ENCODE measurements at places on chromosomes 13 and 19.

- DNase-seq = no peak
Measured at GRCh38 chr19:16206046-16206605, 8.4 kb downstream of the AP1M1 start.

DNA sequence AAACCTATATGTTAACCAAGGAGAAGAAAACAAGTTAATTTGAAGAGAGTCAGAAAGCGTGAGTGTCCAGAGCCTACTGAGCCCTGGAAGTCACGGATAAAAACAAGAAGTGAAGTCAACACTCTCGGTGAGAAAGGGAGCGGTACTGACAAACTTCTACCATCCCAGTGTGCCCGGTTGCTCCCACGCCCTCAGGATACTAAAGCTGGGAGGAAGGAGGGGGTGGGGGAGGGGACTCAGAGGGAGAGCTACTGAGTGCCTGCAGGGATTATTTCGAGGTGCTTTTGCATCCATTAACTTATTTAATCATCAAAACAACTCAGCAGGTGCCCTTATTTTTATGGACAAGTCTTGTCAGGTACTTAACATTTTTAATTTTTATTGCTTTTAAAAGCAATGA is 166.2 kb downstream of the ZIC5 start:
- no peak for DNase-seq

DNA sequence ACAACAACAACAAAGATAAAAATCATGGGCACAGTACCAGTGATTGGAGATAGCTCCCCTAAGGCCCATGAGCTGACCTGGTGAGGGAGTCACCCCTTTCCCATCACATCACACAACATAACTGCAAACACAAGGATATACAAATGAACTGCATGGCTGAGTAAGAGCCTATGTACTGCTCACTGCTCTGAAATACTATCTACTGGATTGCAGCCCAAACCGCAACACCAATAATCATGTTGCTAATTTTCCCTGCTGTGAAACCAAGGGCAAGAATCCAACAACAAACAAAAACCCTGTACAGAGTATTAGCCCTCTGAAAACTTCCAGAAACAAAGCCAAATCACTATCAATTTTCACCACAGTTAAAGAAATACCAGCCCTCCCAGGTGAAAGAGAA is 1893.2 kb downstream of the PCDH9 start:
- DNase-seq = peak; percentile 80

GRCh38 chr19:58056861-58057260 is 2.2 kb upstream of the ZNF135 start:
- DNase-seq = no peak

DNA sequence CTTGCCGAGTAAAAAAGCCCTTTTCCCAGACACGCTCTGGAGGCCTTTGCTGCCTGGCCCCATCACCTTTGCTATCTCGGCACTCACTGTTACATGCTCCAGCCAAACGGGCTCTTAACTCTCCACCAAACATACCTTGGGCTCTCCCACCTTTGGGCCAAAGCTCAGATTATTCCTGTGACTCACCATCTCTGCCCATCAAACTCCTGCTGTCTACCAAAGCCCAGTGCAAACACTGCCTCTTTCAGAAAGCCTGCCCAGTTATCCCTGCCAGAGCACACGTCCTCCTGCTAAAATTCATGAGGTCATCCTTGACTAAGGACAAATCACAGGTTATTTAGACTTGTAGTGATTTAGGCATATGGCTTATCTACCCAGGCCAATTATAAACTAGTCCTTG is 48.1 kb upstream of the SERPINE3 start:
- no peak for DNase-seq

DNA sequence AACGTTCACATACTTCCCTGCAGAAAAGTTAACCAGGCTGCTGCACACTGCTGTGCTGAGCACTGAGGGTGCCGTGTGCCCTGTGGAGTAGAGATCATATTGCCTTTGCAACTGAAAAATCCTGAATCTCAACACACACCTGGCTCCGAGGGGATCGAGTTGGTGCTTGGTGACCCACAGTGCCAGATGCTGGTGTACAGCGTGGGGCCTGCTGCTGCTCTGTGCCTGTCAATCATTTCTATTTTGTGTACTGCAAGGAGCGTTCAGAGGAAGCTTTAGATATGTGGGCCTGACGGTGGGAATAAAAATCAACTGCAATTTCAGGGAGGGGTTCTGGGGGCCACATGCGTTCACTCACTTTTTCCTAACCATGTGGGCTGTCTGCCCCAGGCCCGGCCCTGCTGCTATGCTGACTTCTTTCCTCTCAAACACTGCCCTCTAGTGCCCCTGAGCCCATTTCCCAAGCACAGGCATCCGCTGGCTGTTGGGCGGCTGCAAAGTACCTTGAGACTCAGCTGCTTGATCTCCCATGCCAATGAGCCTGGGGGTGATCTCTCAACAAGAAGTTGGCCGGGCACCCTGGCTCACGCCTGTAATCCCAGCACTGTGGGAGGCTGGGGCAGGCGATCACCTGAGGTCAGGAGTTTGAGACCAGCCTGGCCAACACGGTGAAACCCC is 9.7 kb upstream of the LENG8 start:
- DNase-seq = no peak

DNA sequence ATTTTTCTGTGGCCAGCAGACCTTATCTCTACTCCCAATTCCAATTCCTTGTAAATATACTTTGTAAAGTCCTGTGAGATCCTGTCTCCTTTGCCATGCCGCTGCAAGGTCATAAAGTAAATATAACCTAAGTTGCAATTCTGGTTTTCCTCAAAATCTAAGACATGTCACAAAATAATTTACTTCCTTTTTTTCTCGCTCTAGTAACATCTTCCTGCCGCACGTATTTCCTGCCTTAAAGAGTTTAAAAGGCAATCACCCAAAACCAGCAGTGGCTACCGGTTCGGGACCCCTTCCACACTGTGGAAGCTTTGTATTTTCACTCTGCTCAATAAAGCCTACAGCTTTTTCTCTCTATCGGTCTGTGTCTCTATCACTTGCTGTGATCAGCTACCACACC is 832.0 kb upstream of the SLITRK5 start:
- no peak for DNase-seq

- DNase-seq = no peak
Measured at GRCh38 chr13:101708115-101708514, 255.6 kb downstream of the ITGBL1 start.

GRCh38 chr13:73057284-73058063 is 1.3 kb upstream of the KLF5 start:
- no peak for DNase-seq

- no peak for DNase-seq
Measured at GRCh38 chr13:46908501-46908900, 11.6 kb upstream of the HTR2A start.

GRCh38 chr13:87677043-87677495 is 5.9 kb downstream of the SLITRK5 start:
- no peak for DNase-seq

- no peak for DNase-seq
Measured at GRCh38 chr13:24301434-24301833, 7.9 kb upstream of the C1QTNF9 start.

DNA sequence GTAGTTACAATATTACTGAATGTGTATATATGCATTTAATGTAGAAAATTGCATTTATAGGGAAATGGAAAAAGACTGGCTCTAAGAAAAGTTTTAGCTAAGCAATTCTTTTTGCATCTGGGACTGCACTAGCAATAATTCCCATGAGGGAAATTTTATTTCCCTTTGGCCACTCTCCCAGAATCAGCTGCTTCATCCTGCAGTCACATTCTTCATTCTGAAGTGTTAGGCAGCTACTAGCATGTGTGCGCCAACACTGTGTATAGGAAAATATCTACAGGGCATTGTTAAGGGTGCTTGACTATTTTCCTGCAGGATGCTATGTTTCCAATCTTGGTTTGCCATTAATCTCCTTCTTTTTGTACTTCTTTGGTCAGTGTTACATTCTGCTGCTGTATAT is 312.8 kb upstream of the PCDH20 start:
- DNase-seq = no peak

DNA sequence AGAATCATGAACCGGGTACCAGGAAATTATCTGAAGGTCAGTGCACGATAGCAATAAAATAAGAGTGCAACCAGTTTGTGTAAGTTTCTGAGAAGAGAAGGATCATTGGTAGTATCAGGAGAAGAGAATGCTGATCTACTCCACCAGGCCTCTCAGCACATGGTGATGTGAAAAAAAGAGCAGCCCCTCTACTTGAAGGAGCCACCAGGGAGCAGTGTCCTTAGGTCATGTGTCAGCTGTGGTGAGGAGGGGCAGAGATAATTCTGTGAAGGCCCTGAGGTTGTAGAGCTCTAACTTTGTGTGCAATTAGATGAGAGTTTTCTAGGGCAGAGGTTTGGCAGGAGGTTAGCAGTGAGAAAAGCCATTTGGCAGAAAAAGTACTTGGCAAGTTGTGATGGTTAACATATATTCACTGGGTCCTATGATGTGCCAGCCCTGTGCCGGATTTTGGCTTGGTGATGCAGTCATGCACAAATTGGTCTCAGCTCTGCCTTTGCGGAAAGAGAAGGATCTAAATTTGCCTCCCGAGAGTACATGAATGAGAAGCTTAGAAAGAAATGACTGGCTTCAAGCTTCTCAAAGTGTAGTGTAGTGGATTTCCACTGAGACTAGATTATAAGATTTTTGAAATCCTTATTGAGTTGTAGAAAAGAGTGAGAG is 19.2 kb upstream of the ZC3H13 start:
- no peak for DNase-seq

GRCh38 chr13:74708629-74709028 is 574.4 kb upstream of the KLF12 start:
- DNase-seq = no peak

DNA sequence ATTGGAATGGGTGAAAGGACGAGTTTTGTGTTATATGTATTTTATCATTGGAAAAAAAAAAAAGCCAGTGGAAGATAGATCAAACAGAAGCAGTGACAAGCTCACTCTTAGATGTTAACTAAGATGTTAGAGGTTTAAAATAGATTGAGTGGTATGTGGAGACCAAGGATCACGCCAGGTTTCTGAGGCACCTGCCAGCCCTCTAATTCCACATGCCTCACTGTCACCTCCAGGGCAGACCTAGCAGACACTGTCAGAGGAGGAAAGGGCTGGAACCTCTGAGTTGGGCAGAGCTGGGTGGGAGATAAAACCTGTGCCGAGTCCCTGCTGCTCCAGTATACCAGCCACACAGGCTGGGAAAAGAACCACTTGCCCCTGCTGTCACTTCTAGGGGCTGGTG is 57.5 kb upstream of the SIAH3 start:
- no peak for DNase-seq

GRCh38 chr19:17778968-17779929 is 15.7 kb upstream of the B3GNT3 start:
- DNase-seq = no peak

DNA sequence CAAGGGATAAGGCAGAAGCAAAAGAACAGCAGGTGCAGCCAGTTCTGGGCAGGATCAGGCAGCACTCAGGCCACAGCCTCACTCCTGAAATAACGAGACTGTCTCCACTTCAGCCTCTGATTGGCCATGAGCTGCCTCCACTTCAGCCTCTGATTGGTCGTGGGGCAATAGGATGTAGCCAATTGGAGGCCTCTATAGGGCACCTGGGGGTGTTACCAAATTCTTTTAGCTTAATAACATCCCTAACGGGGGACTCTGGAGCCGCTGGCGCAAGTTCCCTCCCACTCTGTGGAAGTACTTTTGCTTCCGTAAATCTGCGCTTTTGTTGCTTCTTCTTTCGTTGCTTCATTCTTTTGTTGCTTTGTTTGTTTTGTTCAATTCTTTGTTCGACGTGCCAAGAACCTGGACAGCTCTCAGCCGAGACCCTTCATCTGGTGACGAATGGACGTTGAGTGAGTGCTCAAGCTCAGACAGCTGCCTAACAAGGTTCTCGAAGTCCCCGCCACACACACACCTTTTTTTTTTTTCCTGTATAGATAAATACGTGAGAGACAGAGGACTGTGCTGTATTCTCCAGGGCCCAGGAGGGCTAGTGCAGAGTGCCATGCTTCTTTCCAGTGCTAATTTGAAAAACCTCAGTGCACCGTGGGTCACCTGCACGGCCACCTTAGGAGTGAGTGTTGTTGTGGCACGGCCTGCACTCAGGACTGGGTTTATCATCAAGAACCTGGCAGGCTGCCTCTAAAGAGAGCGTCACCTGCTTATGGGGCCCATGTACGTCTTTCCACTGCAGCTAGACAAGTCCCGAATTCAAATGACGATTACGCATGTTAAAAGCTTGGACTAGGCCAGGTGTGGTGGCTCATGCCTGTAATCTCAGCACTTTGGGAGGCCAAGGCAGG is 32.0 kb upstream of the TUBGCP3 start:
- peak; percentile 98 for DNase-seq

DNA sequence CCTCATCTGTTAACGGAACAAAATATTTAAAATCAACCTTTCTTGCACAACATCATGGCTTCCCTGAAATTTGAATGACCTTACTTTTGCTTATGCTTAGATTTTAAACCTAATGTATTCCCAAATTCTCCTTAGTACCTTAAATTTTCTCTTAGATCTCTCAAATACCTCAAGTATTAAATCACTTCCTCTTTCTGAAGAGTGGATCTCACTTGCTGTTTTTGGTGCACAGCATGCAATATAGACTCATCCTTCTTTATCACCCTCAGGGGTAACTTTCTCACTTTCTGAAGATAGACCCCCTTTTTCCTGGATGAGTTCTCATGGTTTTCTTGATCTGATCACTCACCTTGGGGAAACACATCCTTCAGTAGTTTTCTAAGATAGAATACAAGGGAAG is 871.7 kb downstream of the DACH1 start:
- no peak for DNase-seq

DNA sequence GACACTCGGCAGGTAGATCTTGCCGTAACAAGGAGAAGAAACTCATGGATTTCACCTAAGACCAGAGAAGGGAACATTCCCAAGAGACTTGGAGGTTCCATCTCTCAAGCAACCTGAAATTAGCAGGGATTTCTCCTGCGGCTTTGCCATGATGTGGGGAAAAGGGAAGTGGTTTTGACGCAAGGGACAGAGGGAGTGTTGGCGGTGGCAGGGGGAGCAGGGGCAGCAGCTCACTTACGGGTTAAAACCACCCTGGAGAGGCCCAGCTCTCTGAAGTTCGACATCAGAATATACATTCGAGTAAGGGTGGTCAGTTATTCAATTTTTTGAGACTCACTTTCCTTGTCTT is 76.1 kb upstream of the POMP start:
- no peak for DNase-seq

DNA sequence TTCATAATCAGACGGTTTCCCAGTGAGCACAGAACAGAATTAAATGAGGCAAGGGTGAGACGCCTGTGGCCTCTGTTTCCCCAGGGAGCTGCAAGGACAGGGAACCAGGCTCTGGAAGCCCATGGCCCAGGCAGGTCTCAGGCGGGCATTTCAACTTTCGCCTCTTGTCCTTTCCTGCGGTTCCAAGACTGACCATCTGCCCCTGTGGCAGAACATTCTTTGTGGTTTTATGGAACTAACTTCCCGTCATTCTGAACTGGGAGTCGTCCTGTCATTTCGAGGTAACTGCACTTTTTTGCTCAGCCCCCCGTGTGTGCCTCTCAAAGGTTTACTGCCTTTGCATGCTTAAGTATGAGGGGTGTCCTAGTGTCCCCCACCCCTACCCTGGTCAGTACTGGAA is 70.9 kb downstream of the KL start:
- no peak for DNase-seq
